ENCODE measurements at places on chromosomes 2 and 18.

DNA sequence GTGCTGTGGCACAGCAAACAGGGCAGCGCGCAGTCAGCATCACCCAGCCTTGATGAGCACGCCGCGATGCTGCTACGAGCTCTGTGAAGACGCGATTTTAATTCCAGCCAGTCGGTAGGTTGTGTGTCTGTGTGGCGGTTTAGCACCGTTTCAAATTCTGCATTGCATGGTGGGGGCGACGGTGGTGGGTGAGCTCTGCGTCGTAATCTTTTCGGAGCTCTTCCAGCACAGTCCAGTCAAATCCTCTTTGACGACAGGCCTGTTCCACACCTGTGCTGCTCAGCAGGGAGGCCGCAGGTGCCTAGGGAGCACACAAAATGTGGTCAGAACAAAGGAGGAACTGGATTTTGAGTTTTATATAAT is 8.6 kb downstream of the ALLC start:
- no peak for DNase-seq

DNA sequence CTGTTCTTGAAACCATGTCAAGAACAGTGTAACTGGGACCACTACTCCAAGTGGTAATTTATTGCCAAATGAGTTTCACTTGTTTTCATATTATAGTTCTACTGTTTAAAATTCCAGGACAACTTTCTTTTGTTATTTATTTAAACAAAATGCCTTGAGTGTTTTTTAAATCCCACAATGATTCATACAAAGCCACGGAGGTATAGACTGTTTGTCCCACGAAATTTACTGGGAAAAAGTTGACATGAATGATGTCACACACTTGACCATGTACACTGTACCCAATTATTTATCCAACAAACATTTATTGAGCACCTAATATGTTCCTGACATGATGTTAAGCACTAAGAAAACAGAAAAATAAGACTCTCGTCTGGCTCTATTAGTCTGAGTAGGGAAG is 243.9 kb upstream of the SIX2 start:
- no peak for DNase-seq

DNA sequence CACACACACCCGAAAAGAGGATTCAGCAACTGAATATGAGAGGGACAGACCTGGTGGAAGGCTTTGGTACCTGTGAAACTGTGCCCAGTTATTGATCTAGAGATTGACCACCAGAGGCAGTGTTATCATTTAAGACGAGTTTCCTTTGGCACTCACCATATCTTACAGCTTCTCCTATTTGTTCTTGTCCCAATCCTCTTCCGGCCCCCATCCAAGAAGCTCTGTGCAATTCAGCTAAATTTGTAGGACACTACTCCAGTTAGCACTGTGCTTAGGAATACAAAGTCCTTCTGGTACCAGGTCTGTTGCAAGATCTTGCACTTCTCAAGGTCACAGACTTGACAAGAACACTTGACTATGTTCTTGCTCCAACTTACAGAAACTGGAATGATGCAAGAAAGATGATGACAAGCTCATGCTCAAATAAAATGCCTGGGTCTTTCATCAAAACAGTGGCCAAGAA is 177.7 kb downstream of the TMEM247 start:
- DNase-seq: no peak

DNA sequence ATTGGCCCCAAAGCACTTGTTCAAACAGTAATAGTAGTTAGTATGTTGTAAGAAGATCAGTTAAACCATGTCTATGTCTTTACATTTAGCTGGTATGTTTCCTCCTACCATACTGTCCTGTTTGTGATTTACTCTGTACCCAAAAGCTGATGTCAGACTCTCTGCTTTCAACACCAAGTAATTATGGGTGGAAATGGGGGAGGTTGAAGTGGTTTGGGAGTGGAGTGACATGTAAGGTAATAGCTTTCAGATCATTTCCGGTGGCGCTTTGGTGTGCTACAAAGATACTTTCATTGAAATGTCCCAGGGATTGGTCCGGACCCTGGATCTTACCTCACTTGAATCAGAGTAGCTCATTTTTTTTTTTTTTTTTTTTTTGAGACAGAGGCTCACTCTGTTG is 39.7 kb upstream of the TGIF1 start:
- DNase-seq: no peak

- no peak for DNase-seq
These were observed 286.8 kb upstream of the RAB12 start for GRCh38 chr18:8322486-8322885.

Measured in CD4-positive, CD25-positive, alpha-beta regulatory T cell (primary cell).